ENCODE measurements at places on chromosomes 6 and 20.

DNA sequence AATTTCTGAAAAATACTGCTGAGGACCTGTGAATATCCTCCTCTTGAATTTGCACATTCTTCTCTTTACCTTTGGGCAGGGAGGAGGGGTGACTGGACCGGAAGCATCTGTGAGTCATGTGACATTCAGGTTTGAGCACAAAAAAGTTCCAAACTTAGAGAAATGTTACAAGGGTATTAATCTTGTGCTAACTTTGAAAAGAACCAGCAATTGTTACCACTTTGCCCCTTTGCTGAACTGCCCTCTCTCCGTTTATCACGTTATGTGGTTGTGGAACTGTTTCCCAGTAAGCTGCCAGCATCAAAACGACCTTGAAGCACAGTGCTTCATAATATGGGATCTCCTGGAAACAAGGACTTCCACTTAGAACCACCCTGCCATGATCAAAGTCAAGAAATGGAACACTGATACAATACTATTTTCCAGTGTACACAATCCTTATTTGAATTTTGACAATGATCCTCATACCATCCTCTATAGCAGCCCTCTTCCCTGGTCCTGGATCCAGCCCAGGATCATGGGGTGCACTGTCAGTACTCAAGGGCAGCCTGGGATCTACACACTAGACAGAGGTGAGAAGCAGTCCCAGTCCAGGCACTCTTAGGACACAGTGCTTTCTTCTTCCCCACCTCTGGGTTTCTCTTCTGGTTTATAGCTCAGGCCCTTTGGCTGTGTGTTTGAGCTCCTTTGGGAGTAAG lies 2.3 kb upstream of the TUBB1 start:
- no peak for DNase-seq

- DNase-seq = no peak
Observed at GRCh38 chr6:133242637-133243585, 1.8 kb downstream of the EYA4 start.

GRCh38 chr6:118875672-118876071 lies 18.3 kb upstream of the ASF1A start:
- DNase-seq = no peak

DNA sequence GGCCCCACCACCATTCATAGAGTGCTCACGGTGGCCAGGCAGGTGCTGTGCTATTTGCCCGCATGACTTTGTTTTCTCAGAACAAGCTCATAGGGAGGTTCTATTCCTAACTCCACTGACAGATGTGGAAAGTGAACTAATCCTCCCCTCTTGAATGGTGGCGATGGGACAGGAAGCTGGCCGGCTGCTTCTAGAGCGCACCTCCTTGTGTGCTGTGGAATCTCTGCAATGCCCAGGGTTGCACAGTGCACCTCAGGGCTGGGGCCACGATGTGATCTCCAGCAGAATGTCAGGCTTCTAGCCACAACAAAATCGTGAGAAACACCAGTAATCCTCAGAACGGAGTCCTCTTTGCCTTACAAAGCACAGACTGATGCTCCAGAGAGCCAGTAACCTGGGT lies 53.8 kb upstream of the SLC22A23 start:
- no peak for DNase-seq

GRCh38 chr6:113651120-113651519 lies 206.0 kb upstream of the MARCKS start:
- no peak for DNase-seq

- no peak for DNase-seq
Observed at GRCh38 chr20:10470276-10470675, 35.2 kb downstream of the SLX4IP start.

DNA sequence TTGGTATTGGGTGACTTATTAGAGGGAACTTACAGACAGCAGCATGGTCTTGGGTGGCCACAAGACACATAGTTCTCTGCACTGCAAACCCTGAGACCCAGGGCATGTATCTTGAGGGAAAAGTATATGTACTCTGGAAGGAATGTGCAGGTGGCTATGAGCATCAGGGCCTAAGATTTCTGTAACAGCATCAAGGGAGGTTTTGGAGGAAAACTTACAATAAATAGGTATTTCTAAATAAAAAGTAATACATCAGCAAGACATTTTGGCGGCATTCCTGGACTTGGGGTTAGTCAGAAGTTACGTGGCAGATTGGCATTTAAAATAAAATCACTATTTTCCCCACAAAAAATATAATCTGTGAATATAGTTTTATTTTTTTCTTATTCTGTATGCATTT lies 8.0 kb upstream of the STX7 start:
- no peak for DNase-seq

DNA sequence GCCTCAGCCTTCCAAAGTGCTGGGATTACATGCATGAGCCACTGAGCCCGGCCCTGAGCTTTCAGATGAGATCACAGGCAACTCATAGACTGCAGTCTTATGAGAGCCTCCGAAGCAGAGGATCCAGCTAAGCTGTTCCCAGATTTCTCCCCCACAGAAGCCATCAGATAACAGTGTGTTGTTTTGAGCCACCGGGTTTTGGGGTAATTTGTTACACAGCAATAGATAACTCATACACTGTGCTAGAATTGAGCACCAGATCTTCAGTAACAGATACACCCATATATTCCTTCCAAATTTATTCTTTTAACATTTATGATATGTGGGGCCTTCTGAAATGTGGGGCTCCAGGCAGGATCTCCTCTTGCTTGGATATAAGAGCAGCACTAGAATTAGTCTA lies 19.0 kb upstream of the ZBTB22 start:
- DNase-seq = no peak

DNA sequence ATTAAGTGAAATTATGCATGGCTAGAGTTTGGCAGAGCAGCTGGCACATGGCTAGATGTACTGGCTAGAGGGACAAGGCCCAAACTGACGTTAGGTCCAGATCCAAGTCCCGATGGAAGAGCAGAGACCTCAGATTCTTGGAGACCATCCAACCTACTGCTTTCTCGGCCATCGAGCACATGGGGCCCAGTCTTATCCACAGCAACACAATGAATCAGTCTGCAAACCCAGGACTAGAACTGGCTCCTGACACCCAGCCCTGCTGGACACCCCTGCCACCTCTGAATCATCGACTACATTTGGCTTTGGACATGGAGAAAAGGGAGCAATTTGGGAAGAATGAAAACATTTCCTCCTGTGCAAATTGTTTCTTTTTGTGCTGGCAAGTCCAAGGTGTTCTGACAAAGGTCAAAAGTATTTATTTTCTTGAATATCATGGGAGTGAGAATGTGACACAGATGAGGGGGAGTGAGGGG lies 23.9 kb upstream of the YWHAB start:
- DNase-seq = no peak

GRCh38 chr6:113377362-113377942 lies 479.7 kb upstream of the MARCKS start:
- no peak for DNase-seq

- no peak for DNase-seq
Observed at GRCh38 chr6:129671442-129672340, 38.3 kb downstream of the ARHGAP18 start.

DNA sequence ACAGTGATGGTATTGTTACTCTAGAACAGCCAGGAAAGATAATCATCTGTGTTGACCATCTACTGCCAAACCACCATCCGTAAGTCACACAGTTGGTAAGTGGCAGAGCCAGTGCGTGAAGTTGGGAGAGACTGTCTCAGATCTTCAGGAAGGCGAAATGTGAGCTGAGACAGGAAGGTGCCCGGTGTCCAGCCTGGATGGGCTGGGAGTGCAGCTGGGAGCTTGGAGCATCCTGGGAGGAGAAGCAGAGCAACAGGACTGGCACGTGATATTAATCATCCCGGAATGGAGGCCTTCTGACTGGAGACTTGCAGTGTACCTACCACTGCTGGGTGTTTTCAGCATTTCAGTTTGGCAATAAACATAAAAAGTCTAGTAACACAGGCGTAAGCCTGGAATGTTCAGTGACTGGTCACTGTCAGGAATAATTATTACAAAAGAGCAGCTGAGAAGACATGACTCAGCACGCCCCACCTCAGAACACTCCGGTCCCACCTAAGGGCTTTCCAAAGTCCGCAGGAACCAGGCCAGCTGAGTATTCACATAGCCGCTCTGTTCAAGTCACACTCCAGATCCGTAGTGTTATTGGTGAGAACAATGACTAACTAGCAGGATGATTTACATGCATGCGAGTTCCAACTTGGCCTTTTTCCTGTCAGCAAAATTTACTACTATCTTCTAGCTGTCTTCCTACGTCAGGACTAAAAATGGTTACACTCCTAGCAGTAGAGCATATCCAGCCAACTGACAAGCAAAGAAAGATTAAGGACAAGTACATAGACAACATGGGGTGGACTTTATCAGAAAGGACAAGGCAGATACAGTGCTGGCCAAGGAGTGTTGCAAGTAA lies 45.1 kb upstream of the PNRC1 start:
- DNase-seq = no peak

DNA sequence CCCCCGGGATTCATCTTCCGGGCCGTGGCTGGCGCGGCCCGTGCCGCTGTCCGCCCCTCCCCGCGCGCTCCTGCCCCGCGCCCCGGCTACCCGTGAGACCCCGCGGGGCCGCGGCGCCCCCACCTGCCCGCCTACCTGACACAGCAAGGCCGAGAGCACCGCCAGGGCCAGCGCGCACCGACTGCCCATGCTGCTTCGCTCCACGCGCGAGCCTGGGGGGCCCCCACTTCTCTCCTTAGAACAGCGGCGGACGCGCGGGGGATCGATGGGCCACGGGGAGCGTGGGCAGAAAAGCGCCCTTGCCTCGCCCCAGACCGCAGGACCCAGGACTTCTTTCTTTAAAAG lies 955 bp downstream of the DLL1 start:
- DNase-seq = no peak

GRCh38 chr20:7540923-7541322 lies 399.3 kb downstream of the HAO1 start:
- DNase-seq = no peak

DNA sequence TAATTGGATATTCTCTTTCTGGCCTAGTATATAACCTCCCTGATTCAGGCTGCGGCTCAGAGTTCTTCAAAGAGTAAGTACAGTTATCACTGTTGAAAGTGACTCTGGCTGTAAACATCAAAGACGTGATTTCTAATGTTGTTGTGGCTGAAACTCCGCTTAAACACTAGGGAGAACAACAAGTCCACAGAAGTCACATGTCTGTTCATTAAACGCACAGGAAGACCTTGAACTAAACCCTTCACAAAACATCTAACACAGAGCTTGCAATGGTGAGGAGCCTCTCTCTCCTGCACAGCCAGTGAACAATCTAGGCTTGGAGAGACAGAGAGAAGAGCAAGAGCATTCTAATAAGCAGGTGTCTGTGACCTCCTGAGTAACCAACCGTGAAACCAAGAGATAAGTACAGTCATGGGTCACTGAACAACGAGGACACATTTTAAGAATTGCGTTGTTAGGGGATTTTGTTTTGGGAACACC lies 249.3 kb downstream of the PRKN start:
- no peak for DNase-seq

GRCh38 chr6:84536885-84537638 lies 227.3 kb downstream of the TBX18 start:
- no peak for DNase-seq

DNA sequence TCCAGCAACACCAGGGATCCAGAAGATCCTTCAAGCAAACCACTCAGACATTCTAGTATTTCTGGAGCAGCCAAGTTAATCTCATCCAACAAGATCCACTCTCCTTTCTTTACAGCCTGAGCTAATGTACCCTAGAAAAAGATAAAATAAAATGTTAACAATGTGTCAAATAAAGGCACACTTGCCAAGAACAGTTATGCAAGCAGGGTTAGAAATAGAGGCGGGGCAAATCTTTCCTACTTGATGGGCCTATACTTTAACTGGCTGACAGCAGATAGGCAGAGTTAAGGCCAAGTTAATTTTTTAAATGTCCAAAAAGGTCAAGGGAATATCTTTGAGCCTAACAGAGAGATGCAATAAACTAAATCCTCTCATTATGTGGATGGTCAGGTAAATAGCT lies 60.8 kb downstream of the MDN1 start:
- DNase-seq = no peak

DNA sequence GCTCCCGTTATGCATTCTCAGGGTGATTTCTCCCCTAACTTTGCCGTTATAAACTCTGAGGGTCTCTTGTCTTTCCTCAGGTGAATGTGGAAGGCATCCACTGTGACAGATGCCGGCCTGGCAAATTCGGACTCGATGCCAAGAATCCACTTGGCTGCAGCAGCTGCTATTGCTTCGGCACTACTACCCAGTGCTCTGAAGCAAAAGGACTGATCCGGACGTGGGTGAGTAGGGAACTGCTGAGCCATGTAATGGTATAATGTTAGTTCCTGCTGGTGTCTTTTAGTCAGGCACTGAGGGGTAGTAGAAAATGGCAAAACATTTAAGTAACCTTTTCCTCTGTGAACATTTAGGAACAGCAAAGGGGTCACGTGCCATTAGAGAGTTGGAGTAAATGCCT lies 395.4 kb downstream of the ARHGAP18 start:
- no peak for DNase-seq

- no peak for DNase-seq
Observed at GRCh38 chr6:56689114-56689513, 46.4 kb upstream of the DST start.

DNA sequence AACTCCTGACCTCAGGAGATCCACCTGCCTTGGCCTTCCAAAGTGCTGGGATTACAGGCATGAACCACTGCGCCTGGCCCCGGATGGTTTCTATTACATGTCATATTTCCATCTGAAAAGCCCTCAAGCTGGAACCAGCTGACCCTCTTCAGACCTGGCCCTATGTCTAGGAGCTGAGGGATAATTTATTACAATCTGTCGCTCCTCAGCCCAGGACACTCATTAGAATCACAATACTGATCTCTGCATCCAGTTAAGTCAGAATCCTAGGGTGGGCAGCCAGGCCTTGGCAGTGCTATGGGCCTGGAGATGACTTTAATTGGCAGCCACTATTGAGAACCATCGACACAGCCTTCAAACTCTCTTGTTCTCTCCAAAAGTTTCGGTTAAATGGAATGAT lies 162.6 kb upstream of the SNX9 start:
- no peak for DNase-seq

- no peak for DNase-seq
Observed at GRCh38 chr6:155483858-155484257, 28.2 kb upstream of the NOX3 start.

GRCh38 chr20:1942061-1942460 lies 46.9 kb downstream of the SIRPA start:
- DNase-seq = no peak

- DNase-seq = no peak
Observed at GRCh38 chr6:134410541-134410940, 92.6 kb upstream of the SGK1 start.

DNA sequence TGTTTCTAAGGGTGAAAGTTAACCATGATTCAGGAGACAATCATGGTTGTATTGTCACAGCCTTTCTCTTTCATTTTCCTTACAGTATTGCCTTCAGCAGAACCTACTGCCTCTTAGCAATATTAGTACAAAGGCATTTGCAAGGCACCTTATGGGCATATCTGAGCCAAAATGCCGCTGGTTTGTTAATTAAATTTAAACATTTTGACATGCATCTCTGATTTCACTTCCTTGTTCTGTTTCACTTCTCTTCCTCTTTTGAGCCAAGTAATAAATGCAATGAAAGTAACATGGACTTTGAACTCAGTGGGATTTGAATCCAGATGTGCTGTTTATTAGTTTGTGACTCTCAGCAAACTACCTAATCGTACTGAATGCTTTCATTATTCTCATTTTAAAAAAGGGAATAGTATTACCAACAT lies 467.4 kb upstream of the CITED2 start:
- DNase-seq = no peak

- DNase-seq = no peak
Observed at GRCh38 chr20:9363673-9364072, 150.7 kb upstream of the LAMP5 start.

All from T-helper 22 cell (primary cell).